ENCODE measurements at places on chromosomes 4 and X. TPM values are rescaled to one million over a fixed set of nuclear protein-coding genes. Genes with fewer than 3 reads are reported as not detected.

LGI2 gene
- total RNA-seq, result under 0.01 TPM

BCLAF3 gene
- total RNA-seq, result 6.8 TPM

SSX2B gene
- not detected for total RNA-seq

ANOS1 gene
- total RNA-seq, result 2.1 TPM
